ENCODE measurements at places on chromosomes 5 and 9.
A peak's percentile ranks its signal among the peaks of the same experiment; 100 is the strongest.

GRCh38 chr5:156477196-156477595 is 150.2 kb downstream of the SGCD start:
- no peak for DNase-seq

- no peak for DNase-seq
Observed at GRCh38 chr5:56977021-56977420, 25.1 kb upstream of the MIER3 start.

GRCh38 chr5:139744471-139745131 is 51.0 kb upstream of the PSD2 start:
- DNase-seq: no peak

- DNase-seq: peak; percentile 42
Observed at GRCh38 chr5:44646016-44646415, 162.7 kb upstream of the MRPS30 start.

- DNase-seq: peak; percentile 24
Observed at GRCh38 chr5:31987985-31988710, 186.0 kb downstream of the GOLPH3 start.

DNA sequence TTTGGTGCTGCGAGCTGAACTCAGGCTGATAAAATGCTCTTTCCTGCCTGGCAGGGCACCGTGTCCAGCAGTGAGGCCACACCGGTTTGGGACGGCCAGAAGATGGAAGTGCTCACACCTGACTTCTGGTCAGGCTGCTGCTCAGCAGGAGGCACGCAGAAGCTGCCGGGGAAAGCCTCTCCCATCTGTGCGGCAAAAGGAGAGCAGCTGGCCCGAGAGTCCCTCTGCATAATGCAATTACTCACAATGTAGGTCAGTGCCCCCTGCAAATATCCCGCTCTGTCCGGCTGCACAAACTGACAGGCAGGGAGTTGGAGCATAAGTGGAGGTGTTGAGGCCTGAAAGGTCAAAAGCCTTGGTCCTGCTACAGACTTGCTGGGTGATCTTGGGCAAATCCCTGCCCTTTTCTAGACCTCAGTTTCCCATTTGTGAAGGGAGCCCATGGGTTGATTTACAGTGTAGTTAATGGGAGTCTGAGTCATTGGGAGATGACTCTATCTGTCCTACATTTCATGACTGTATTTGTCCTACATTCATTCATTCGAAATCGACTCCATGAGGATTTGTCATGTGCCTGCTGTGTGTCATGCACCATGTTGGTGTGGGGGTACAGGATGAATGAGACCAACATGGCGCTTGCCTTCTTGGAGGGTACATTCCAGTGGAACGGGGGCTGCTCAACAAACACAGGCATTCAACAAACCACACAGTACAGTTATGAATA is 61.8 kb upstream of the TBC1D2 start:
- no peak for DNase-seq

DNA sequence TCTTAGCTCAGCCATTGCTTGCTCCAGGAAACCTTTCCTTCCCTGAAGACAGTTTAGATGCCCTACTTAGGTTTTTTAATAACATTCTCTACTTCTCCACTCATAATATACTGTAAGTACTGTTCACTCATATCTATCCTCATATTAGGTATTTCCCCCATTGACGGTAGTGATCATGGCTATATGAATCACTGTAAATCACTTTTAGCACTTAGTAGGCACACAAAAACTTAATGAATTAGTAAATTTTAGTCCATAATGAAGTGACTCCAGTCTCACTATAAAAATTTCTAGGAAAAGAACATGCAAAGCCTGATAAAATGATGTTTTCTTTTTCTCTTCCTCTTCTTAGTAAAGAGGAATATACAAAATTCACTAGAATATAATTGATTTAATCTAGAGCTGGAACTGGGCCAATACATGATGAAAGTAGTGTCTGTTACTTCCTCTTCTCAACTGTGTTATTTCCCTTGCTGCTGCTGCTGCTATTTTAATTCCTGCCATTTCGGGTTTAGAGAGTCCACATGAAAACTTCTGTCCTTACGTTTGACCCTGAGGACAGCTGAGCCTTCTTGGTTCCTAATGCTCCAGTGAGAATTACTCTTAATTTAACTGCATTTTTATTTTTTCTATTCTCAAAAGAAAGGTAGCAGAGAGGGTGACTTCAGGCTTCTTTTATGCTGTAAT is 73.5 kb downstream of the LNPEP start:
- no peak for DNase-seq

GRCh38 chr5:3858524-3858923 is 262.9 kb downstream of the IRX1 start:
- no peak for DNase-seq

GRCh38 chr5:77086689-77087483 is at the start of gene ZBED3:
TSS of gene ZBED3 (minus strand) at chr5:77087285. CDS start at chr5:77077878, 9,407 bp downstream.
- DNase-seq: peak; percentile 95

- DNase-seq: no peak
Observed at GRCh38 chr9:121946465-121946864, 146.6 kb downstream of the TTLL11 start.

DNA sequence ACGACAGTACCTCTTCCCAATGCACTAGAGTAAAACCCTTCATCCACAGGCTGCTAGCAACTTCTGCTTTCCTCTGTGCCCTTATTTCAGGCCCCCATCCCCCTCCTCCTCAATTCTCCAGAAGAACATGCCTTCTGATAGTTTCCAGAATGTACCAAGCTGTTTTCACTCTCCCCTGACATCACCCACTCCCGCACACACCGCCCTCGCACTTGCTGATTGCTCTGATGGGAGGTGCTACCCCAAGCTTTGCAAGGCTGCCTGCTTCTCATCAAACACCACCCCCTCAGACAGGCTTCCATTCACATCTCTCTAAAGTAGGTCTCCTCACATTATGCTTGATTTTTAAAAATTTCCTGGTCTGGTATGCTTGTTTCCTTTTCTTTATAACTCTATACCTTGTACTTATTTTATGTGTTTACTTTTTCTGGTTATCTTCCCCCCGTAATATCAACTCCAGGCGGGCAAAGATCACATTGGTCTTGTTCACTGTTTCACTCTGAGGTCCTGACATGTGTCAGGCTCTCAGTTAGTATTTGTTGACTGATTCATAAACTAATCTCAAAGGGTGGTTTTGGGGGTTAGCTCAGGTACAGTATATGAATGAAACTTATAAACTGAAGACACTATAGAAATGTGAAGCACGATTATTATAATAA is 91.0 kb upstream of the C9orf72 start:
- no peak for DNase-seq

DNA sequence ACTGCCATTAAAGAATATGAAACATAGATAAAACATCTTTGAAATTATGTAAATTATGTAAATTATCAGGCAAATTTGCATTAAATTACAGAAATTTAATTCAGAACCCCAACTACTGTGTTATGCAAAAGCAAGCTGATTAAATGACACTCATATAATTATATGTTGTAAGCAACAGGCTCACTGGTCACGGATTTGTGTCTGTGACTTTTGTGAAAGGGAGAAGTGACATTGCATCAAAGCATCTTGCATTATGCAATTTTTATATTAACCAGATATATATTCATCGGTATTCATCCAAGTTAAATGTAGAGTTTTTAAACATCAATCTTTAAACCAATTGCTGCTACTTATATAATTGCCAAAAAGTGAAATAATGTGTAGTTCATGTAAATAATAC is 13.0 kb upstream of the GLIPR2 start:
- no peak for DNase-seq

GRCh38 chr5:80002677-80003076 is 11.6 kb upstream of the MTX3 start:
- DNase-seq: no peak

GRCh38 chr5:86881493-86882090 is 263.9 kb downstream of the COX7C start:
- peak; percentile 45 for DNase-seq

DNA sequence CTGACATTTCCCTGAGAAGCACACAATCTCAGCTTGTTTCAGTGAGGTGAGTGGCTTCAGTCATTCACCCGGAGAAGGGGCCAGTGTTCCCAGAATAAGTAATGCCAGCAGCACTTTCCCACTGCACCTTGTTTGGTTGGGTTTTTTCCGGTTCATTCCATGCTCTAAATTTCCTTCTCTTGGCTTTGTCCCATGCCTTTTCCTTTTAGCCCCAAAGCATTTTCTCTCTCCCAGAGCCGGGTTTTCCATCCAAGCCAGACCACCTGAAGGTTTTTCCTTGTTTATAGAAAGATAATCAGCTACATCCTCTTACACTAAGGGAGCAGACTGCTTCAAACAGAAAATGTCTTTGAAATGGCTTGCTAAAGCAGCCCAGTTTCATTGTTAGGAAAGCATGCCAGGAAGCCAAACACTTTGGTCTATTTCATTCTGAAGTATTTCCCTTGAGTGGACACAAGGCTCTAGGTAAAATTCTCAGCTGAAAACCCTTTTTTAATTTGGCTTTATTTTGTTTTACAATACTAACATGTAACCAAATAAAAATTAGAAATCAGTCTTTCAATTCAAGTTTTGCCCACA is 501.6 kb downstream of the DTWD2 start:
- peak; percentile 47 for DNase-seq

DNA sequence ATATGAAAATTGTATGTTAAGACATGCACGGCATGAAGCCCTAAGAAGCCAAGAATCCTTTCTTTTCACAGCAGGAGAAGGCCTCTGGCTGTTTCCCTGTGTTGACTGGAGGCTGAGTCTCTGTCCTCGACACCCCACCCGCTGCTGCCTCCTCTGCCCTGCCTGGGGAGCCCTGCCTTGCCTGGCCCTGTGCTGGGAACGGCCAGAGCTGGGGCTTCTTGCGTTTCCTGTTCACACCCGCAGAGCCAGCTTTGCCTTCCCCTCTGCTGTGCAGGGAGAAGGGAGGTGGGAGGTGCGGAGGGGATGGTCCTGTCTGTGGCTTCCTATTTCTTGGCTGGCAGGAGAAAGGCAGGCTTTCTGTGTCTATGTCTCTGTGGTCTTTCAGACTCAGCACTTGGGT is 6.9 kb upstream of the GMCL2 start:
- DNase-seq: no peak

DNA sequence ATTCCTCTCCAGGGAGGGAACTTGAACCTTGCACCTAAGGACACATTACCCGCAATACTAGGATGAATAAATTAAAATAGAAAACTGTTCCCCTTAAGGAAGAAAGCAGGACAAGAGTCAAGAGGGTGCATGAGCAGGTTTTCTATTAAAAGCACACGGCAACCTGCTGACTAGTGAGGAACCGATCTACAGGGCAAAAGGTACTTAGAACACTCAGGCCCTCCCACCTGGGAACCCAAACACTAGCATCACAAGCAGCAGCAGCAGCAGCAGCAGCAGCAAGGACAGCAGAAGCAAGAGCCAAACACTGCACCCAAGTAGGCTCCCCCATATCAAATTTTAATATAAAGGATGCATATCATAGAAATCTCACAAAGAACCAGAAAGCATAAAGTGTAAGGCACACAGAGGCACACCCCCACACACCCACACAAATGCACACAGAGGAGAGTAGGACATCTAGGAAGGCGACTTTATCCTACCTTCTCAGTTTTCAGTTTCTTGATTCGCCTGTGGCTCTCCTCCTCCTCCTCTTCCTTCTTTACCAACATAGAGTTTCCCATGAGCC is 2.8 kb downstream of the ZNF608 start:
- peak; percentile 43 for DNase-seq

- DNase-seq: no peak
Observed at GRCh38 chr5:114411380-114411931, 49.6 kb downstream of the KCNN2 start.

- DNase-seq: no peak
Observed at GRCh38 chr5:156254196-156254595, 72.8 kb upstream of the SGCD start.

DNA sequence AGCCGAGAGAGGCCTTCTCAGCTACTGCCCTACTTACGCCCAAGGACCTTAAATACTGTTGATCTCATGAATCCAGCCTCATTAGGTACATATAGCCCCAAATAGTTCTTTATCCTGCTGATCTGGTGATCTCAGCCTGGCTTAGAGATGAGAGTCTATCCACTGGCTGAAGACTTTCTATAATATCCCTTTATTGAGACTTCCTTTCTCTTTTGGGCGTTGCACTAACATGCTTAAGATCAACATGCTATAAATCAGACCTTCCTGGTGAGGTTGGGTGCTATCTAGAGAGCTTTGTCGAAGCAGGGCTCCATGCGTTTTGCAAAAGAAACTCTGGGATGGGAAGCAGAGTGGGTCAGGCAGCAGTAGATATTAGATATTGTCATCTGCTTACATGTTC is 44.0 kb upstream of the AGXT2 start:
- DNase-seq: no peak

DNA sequence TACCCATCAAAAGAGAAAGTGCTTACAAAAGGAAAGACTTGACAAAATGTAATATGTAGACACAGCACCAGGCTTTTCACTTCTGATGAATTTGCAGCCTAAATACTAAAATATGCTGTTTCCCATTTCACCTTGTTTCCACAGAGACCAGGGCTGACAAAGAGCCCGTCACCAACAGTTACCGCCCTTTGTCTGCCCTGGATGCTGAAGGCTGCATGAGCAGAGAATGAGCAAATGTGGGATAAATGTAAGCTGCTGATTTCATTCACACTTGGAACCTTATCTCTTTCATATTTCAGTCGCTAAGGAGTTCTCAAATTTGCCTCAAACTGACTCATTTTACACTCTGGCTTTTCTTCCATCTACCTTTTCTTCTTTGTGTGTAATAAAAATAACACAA is 213.9 kb downstream of the TMEM167A start:
- DNase-seq: no peak

- DNase-seq: no peak
Observed at GRCh38 chr5:142958944-142959682, 188.9 kb downstream of the ARHGAP26 start.

GRCh38 chr5:177111720-177112394 is 21.7 kb upstream of the NSD1 start:
- DNase-seq: peak; percentile 90

DNA sequence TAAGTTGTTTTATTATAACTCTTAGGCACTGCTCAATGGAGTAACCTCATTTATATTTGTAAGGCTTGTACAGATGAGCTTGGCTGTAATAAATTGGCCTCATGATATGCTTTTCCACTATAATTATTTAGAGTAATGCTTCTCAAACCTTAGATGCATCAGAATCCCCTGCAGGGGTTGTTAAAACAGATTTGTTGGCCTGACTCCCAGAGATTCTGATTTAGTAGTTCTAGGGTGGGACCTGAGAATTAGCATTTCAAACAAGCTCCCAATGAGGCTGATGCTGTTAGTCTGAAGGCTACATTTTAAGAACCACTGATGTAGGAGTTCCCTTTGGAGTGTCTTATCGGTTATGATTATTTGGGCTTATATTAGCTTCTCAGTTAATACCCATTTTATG is 38.2 kb upstream of the ARSB start:
- no peak for DNase-seq

GRCh38 chr5:124457101-124457500 is 289.3 kb downstream of the ZNF608 start:
- DNase-seq: no peak
